ENCODE measurements at places on chromosomes 7 and 10. TPM values are rescaled to one million over a fixed set of nuclear protein-coding genes. Genes with fewer than 3 reads are reported as not detected.

HHEX gene
- total RNA-seq: not detected

PLOD3 gene
- total RNA-seq: 41.6 TPM

ANKRD30A gene
- not detected for total RNA-seq

TMEM225B gene
- total RNA-seq: 2.3 TPM

STEAP1 gene
- total RNA-seq: 0.75 TPM

DNA sequence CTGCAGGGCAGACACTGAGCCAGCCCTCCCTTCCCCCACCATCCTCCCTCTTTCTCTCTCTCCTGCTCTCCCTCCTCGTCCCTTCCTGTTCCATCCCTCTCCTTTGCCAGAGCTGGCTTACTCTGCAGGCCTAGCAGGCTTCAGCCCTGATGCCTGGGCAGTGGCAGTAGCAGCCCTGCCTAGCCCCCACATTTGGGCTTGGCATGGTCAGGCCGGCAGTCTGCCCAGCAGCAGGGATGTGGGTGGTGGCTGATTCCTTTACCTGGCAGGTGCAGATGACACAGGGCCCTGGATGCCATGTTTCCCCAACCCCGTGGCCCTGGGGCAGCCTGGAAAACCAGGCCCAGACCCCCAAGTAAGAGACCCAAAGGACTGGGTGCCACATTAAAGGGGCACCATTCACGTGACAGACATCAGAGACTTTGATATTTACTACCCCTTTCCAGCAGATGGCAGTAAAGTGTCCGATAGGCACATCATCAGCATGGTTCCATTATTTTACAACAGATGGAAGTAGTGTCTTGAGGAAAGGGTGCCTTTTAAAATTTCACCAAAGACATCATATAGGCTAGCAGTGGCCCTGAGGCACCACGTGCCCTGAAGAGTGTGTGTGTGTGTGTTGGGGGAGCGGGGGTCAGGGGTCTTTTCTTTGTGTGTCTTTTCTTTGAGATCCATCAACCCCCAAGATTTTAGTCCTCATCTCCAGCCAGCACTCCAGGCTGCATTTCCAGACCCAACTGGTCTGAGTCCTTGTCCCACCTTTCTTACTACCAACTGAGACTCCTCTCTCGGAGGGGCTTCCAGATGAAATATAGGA lies 5.9 kb downstream of the KCP start:
- H3K36me3 ChIP-seq: no peaks in the 10 kb centered on the region
- H3K4me1 ChIP-seq: no peaks in the 10 kb centered on the region
- no peak overlapping the region for H3K4me3 ChIP-seq

DNA sequence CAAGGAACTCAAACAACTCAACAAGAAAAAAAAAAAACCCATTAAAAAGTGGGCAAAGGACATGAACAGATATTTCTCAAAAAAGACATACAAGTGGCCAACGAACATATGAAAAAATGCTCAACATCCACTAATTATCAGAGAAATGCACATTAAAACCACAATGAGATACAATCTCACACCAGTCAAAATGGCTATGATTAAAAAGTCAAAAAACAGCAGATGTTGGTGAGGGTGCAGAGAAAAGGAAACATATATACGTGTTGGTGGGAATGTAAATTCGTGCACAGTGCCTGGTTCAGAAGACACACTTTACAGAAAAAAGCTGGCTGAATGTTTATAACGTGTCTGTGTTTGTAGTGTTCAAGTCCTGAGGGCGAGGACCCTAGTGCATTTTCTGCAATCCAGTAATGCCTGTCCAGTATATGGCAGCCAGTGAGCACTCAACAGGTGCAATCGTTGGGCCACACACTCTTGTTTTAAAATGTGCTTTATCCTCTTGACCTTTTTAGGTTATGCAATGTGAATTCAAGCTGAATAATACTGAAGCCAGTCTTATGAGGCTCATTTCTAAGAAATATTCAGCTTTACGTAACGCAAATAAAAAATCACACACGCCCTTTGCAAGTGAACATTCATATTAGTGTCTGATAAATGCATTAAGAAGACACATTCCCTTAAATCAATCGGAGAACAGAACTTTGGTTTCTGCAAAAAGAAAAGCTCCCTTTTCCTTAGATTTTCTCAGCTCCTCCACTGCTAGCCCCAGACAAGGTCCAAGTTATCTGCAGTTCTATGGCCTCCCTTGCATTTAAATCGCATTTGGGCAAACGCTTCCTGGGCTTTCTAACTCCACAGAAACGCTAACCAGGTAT lies 813 bp upstream of the MTURN start:
- H3K27me3 ChIP-seq: peaks cover 34% of the 10 kb centered on the region
- DNase-seq: no peak
- peak overlapping the region; percentile 75 for H3K4me3 ChIP-seq
- peaks cover 7% of the 10 kb centered on the region for H3K4me1 ChIP-seq

- H3K4me3 ChIP-seq: no peak overlapping the region
- no peak overlapping the region for H3K27ac ChIP-seq
- DNase-seq: no peak
- no peaks in the 10 kb centered on the region for H3K27me3 ChIP-seq
- no peaks in the 10 kb centered on the region for H3K36me3 ChIP-seq
These were observed 138.0 kb downstream of the TACC2 start for GRCh38 chr10:122126763-122127659.

DNA sequence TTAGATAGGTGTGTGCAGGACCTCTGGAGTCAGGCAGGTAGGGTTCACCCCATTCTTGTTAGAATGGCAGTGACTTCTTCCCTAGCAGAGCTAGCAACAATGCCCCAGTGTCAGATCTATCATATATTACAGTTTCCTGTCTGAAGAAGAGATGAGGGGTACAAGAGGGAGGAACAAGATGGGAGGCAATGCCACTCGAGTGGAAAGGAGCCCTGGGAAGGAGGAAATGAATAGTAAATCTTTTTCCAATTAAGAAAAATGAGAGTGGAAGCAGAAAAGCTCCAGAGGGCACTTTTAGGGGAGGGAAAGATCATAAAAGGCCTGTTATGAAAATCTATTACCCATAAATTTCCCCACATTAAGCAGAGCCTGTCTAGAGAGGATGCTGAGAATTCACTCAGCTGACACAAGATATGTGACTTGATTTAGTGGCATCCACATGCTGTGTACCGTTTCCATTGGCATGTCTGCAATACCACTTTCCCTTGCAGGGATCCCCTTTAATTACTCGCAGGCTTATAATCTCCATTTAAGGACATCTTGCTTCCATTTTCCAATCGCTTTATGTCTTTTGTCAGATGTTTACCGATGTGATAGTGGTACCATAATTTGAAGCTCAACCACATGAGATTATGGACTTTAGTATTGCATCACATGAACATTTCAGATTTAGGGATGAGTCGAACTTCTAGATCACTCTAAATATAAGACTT lies 70.0 kb upstream of the AGBL3 start:
- no peaks in the 10 kb centered on the region for H3K27me3 ChIP-seq
- no peak overlapping the region for H3K4me3 ChIP-seq

DNA sequence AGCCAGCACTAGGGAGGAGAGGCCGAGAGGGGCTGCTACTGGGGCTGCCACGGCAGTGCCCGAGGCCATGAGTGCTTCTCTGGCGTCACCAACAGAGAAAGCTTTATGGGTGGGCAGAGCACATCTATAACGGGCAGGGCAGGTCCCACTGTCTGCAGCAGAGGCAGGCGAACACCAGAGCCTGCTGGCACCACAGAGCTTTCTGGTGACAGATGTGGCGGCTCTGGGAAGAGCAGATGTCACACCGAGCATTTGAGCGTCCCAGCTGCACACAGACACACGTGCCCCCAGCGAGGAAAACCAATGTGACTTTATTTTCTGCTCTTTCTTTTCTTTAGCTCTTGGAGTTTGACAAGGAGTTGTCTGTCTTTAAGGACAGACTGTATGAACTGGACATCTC lies 20.5 kb downstream of the NKX6-2 start:
- H3K27ac ChIP-seq: no peak overlapping the region
- H3K4me3 ChIP-seq: no peak overlapping the region
- DNase-seq: no peak
- no peaks in the 10 kb centered on the region for H3K36me3 ChIP-seq

- no peak overlapping the region for H3K27ac ChIP-seq
- no peak for DNase-seq
- H3K4me3 ChIP-seq: no peak overlapping the region
These were observed 27.0 kb upstream of the JAZF1 start for GRCh38 chr7:28207486-28208158.

DNA sequence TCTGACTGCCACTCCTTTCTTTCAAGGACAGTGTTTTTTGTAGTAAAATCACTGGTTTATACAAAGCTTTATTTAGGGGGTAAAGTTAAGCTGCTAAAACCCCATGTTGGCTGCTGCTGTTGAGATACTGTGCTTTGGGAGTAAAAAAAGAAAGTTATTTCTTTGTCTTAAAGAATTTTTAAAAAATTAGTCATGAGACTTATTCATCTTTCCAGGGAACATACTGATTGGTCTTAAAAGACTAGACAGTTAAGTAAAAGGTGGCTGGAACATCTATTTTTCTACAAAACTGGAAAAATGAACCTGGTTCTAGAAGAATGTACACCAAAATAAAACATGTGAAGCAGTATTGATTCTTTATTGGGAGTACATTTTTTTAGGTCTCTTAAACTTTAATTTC lies 20.6 kb downstream of the BBIP1 start:
- DNase-seq: no peak
- H3K27ac ChIP-seq: no peak overlapping the region
- peaks cover 53% of the 10 kb centered on the region for H3K36me3 ChIP-seq
- H3K27me3 ChIP-seq: no peaks in the 10 kb centered on the region
- no peak overlapping the region for H3K4me3 ChIP-seq
- peaks cover 32% of the 10 kb centered on the region for H3K4me1 ChIP-seq

DNA sequence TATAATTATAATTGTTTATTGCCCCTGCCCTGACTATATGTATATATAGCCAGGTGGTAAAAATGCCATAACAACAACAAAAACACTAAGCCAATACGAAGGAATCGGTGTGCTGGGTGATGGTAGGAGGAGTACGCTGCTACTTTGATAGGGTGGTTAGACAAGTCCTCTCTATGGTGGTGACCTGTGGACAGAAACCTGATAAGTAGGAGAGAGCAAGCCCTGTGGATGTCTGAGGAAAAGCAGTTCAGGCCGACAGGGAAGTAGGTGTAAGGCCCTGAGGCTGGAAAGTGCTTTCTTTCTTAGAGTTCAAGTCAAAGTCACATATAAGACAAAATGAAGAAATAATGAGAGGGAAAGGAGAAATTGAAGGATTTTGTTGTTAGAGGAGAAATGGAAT lies 823.8 kb upstream of the CELF2 start:
- no peaks in the 10 kb centered on the region for H3K4me1 ChIP-seq
- no peak overlapping the region for H3K27ac ChIP-seq
- H3K4me3 ChIP-seq: no peak overlapping the region
- H3K36me3 ChIP-seq: no peaks in the 10 kb centered on the region
- no peaks in the 10 kb centered on the region for H3K27me3 ChIP-seq
- DNase-seq: no peak

DNA sequence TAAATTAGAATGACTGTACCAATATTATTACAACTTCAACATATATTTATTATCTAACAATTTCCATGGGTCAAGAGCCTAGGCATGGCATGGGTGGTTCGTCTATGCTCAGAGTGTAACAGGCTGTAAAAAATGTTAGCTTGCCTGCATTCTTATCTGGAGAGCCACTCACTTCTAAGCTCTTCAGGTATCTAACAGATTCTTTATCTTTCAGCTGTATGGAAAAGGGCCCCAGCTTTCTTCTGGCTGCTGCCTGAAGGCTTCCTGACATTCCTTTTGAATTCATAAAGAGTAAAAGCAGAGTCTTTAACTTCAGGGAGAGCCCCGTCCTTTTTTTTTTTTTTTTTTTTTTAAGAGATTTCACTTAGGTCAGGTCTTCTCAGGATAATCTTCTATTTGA lies 648.8 kb downstream of the NXPH1 start:
- no peaks in the 10 kb centered on the region for H3K4me1 ChIP-seq
- H3K27ac ChIP-seq: no peak overlapping the region

Data from activated CD8-positive, alpha-beta memory T cell treated with anti-CD3 and anti-CD28 coated beads, Interleukin-2, amount 10 ng/mL, durations not matched to agents 7 days and 5 days (primary cell).